ENCODE measurements at places on chromosomes 16 and 17.

DNA sequence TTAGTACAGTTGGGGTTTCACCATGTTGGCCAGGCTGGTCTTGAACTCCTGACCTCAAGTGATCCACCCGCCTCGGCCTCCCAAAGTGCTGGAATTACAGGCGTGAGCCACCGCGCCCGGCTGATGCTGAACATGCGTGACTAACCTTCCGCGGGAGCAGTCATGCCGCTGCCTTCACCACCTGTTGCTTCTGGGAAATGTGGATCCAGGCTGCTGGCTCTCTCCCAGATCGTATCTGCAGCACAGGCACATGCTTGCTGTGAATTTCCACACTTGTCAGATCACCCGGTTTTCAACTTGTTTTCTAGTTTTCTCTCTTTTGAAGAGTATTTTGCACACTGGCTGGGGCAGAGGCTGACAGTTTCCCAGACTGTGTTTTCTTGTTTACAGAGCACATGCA is 97.9 kb downstream of the ADCY9 start:
- DNase-seq = no peak

GRCh38 chr16:53947642-53948041 is 243.7 kb downstream of the FTO start:
- DNase-seq = no peak

- no peak for DNase-seq
Observed at GRCh38 chr17:2304931-2305330, 1.2 kb downstream of the SRR start.

- no peak for DNase-seq
Observed at GRCh38 chr16:709566-710499, 4.2 kb upstream of the FBXL16 start.

- no peak for DNase-seq
Observed at GRCh38 chr16:77790912-77791311, 2.5 kb downstream of the VAT1L start.

- DNase-seq = peak; percentile 85
Observed at GRCh38 chr16:2603165-2604015, 65.6 kb downstream of the PDPK1 start.

DNA sequence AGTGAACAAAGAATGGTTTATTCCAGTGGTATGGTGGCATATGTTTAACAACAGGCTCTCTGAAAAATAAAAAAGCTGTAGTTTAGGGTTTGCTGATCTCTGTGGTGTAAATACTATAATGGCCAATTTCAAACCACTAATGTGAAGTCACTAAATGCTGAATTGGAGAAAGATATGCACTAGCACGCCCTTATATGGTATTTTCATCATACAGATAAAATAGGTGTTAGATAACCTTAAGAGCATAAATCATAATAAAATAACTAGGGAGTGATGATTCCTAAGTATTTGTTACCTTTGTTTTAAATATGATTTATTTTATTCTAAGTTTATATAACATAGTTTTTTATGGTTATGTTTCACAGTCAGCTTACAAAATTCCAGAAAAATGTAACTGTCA is 17.2 kb downstream of the NLK start:
- no peak for DNase-seq

DNA sequence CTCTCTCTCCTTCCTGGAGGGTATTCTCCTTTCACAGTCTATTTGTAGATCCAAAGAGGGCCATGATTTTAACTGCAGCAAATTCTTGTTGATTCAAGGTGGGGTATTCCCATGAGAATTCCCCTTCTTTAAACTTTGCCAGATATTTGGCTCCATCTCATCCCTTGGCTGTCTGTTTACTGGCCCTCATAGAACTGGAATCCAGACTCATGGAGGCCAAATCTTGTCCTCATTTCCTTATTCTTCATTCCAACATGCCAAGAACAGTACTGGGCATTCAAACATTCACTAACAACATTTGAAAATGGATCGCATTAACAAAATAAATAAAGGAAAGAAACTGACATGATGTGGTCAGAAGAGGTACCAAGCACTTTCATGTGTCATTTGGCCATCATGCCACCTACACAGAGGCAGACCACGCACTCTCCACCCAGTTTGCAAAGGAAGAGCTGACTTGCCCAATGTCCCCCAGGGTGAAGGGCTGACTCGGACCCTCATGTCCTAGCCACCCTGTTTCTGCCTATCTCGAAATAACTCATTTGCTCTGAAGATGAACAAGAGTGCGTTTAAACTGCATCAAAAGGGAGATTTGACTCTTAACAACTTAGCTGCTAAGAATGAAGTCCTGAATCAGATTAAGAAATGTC is 23.1 kb upstream of the SLC35B1 start:
- no peak for DNase-seq

GRCh38 chr17:7060165-7060891 is 16.4 kb upstream of the SLC16A11 start:
- DNase-seq = no peak

DNA sequence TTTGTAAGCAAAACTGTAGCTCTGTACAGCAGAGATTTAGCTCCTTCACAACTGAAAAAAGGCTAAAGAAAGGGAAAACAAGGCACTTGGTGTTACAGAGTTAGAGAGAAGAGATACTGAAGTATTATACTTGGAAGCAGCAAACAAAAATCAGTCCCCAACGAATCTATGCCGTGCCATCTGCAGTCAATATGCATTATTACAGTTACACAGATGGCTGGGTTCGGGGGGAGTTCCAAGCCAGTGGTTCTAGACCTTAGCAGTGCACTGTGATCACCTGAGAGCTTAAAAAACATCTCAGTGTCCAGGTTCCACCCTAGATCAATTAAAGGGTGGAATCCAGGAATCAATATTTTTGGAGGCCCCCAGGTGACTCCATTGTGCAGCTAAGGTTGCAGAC is 489.9 kb downstream of the SHISA9 start:
- DNase-seq = no peak

DNA sequence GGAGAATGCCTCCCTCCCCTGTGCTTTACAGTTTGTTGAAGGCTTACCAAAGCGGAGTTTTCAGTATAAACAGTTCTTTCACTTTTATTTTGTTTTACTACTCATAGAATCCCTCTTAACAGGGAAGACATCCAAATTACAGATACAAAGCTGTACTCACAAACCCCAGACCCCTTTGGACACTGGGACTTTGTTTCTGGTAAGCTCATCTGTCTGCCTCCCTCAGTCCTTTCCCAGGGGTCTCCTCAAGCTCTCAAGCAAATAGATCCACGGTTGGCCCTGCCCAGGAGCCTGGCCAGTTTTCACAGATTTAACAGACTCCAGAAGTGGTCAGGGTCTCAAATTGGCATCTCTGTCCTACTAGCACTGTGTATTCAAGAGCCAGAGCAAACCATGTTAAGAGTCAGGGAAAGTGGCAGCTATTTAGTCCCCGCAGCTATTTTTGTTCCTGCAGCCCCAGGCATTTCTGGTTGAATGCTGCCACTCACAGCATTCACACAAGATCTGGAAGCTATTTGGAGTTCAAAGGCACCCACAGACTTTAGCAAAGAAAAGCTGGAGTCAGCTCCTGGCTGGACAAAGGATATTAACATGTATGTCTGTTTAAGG is 54.2 kb downstream of the TMEM100 start:
- no peak for DNase-seq

DNA sequence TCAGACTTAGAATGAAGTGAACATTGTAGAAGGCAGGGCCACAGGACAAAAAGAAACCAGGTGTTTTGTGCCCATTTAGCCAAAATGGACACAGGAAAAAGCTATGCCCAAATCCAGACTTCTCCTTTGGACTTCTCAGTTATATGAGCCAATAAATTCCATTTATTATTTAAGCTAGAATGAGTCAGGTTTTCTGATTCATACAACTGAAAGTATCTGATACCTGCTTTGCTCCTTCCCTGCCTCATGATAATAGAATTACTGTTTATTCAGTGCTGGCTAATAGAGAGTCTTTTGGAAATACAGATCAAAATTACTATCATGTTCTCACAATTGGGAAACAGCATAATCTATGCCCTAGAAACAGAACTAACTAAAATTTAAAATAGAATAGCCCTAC is 8.7 kb upstream of the CPD start:
- DNase-seq = no peak

DNA sequence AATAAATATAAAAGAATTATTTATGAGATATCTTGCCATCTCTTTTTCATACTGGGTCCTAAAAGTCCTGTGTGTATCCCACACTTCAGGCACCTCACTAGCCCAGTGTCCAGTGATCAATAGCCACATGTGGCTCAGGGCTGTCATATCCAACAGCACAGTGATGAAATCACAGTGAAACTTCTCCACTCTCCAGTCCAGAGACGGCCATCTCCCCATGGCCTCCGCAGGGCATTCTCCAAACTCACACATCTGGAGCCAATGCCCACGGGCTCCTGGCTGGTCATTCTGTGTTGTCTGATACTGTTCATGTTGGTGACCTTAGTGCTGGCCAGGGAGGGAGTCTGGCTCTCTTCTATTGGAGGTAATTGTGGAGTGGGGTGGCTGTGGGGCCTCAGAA is 125.2 kb upstream of the SDK2 start:
- no peak for DNase-seq

DNA sequence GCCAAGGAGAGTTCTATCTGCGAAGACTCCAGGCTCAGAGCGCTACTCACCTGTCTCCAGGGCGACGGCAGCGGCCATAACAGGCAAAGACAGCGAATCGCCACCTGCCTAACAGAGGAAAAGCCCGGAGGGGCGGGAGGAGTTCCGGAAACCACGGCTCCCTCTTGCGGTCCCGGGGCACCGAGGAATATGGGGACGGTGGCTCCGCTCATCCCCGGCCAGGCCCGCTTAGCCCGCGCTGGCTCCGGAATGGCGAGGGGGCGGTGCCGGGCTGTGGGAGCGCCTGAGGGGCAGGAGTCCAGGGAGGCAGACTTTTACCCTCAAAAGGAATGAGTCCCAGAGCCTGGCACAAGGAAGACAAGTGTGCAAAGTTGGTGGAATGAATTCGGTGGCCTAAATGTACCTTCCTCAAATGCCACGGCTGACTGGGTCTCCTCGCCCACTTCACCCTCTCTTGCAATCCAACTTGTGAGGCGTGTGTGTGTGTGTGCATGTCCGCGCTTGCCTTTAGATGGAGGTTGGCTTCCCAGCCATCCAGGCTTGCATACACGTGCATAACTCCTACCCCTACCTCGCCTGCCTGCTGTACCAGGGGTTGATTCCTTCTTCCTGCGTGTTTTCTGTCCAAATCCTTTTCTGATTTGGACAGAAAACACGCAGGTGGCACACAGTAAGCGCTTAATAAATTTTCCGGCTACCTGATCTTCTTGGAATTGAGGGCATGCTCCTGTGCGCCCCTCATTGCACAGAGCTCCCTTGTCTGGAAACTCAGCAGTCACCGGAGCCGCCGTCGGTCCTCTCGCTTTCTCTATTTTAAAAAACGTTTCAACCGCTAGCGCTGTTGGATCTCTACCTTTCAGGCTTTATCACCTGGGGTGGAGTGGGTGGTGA is 3.5 kb downstream of the C17orf100 start:
- DNase-seq = no peak

All from CD4-positive, alpha-beta T cell treated with Interleukin-10 for 1 hour (primary cell).